ENCODE measurements at places on chromosomes 2 and 18. TPM values are rescaled to one million over a fixed set of nuclear protein-coding genes. Genes with fewer than 3 reads are reported as not detected.

DNA sequence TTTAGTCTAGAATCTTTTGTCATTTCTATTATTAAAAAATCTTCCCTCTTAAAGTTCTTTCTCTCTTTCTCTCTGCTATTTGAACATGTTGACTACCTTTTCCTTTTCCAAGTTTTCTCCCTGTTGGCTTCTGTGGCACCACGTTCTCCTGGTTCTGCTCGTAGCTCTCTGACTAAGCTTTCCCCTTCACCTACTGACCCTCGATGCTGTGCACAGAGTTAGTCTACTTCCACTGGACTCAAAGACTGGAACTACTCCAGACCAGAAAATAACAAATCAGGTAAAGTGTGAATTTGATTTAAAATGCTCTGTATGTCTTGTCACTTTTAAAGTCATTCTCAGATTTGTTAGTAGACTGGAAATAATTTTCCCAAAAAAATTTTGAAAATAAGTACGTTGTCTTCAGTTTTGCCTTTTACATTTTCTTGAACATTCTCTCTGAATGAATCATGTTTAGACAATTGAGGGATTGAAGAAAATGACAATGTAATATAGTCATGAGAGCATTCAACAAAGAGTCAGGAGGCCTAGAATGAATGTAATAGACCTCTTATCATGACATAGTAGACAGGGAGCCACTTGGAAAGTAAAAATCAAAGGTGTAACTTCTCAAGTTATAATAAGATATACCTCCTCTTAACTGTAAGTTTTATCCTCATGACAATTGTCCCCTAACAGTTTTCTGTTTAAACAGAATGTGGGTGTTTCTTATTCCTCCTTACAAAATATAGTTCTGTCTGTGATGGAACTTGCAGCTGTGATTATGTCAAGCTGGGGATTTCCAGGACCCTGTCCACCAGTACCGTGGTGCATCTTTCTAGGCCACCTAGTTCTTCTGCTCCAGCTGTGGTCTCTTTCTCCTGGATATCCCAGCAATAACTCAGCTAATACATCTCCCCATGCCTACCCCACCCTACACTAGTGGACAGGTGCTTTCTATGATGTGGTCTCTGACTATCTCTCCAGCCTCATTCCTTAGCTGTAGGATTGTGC is 25.5 kb downstream of the ITPRID2 start:
- no peak for DNase-seq

GRCh38 chr18:55551227-55551626 is 36.8 kb downstream of the TCF4 start:
- no peak for DNase-seq

GRCh38 chr2:155161314-155161713 is 462.8 kb downstream of the KCNJ3 start:
- DNase-seq = no peak

- peak; percentile 82 for DNase-seq
Measured at GRCh38 chr2:97645112-97645694, 659 bp upstream of the COX5B start.

DNA sequence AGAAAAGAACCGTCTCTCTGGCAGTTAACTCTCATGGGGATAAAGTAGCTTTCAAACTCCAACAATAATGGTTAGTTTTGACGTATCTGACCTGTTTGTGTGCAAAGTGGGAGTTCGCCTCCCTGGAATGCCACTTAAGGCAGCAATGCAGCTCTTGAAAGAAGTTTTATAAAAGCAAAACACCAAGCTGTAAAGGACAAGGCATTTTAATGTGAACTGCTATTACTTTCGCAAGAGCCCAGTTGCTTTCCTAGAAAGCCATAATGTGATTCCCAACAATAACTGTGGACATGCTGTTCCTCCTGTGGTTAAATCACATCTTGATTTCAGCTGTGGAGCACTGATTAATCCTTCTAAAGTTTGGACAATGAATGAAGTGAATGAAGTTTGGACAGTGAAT is 303.7 kb downstream of the PTPRM start:
- DNase-seq = no peak

GRCh38 chr2:60550178-60550983 is 3.1 kb downstream of the BCL11A start:
- peak; percentile 82 for DNase-seq

DNA sequence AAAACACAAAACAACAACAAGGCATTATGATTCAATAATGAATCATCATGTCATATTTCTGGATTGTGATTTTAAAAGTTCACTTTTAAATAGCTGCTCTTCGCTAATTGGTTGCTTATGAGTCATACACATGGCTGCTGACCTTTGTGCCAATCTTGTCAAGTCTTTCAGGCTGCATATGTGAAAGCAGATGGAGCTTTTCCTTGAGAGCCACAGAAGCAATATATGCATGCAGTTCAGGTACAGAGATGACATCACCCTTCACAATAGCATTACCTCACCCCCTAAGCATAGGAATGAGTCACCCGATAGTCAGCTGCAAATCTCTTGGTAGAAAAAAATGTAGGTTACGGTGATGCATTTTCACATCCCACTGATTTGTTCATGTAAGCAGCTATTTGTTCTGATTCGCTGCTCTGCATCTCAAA is 27.2 kb downstream of the EIF2AK3 start:
- DNase-seq = no peak

- no peak for DNase-seq
Measured at GRCh38 chr2:55595536-55595935, 21.9 kb downstream of the PPP4R3B start.

DNA sequence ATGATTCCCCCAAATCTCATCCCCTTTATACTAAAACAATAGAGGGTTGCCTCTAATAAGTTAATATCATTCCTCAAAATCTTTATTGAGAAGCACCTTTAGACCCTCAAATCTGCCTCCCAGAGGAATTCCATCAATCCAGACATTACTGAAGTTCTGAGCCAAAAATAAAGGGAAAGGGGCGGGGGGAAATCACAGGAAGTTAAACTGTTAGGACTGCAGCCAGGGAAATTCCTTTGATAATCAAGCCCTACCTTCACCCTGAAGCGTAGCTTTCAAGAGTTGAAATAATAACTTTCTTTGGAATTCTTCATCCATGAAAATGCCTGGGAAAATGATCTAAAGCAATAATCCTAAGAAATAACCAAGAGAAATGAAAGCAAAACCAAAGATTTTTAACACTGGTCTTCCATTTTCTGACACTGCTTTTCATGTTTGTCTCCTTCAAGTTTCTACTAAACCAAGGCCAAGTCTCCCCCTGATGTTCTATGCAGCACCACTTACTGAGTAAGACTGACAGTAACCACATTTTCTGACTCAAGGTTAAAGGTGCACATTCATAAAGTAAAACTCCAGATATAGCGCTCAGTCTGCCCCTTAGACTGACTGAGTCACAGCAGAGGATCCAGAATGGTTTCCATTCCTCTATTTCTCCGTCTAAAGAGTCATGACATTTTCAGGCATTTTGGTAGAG is 78.2 kb downstream of the TCF4 start:
- no peak for DNase-seq

DNA sequence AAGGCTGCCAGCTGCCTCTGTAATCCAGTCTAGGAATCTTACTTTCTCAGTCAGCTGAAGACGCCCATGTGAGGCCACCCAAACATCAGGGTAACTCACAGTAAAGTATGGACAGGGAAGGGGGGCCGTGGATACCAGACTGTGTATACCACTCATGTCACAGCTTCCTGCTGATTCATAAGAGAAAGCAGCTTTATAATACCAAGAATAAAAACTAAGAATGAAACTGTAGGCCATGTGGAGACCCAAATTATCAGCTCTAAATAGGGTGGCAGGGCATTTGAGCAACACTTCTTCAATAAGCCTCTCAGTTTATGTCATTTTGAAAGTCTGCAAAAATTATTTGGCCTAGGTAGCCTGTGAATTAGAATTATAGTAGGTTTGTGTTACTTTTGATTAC is 115.0 kb upstream of the CDCA7 start:
- no peak for DNase-seq

DNA sequence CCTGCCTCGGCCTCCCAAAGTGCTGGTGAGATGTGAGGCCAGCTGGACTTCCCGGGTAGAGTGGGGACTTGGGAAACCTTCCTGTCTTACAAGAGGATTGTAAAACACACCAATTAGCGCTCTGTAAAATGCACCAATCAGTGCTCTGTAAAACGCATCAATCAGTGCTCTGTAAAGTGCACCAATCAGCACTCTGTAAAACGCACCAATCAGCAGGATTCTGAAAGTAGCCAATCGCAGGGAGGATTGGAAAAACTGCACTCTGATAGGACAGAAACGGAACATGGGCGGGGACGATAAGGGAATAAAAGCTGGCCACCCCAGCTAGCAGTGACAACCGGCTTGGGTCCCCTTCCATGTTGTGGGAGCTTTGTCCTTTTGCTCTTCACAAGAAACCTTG is 19.0 kb downstream of the RNF125 start:
- no peak for DNase-seq

DNA sequence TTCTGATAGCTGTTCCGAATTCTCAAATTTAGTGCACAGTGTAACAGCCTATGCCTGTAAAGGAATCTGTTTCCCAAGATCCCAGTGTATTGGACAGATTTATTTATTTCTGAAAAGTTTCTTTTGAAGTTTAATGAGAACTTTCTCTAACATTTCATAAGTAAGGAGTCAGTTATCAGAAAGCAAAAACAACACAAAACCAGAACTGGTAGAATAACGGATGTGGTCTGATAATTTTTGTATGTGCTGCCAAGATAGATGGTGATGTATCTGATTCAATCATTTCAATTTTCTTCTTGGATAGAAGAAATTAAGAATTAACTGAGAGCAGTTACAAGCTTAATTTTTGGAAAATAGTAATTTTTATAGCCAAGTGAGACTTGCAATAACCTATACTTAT is 374.3 kb downstream of the SOCS6 start:
- no peak for DNase-seq

DNA sequence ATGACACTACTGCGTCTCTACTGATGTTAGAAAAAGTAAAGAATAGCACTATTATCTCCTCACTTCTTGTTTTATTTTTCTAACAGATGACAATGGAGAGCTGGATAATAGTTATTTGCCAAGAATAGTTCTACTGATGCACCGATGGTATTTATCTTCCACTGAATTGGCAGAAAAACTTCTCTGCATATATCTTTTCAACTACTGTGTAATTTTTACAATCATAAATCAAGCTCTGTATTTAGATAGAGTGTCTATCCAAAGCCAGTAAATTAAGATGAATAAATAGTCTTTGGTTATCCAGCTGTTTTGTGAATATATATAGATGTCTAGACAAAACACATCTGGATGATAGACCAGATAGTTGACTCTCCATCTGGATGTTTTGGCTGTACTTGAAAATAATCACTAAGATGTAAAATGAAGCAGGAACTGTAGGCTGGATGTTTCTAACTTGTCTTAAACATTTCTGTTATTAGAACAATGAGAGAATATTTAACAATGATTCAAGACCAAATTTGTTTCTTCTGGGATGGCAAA is 40.1 kb downstream of the RASGRP3 start:
- no peak for DNase-seq

GRCh38 chr18:45974088-45974536 is 7.0 kb upstream of the EPG5 start:
- peak; percentile 38 for DNase-seq

- no peak for DNase-seq
Measured at GRCh38 chr2:117948615-117949014, 65.3 kb downstream of the CCDC93 start.

- DNase-seq = no peak
Measured at GRCh38 chr2:221434142-221434541, 138.0 kb downstream of the EPHA4 start.

- no peak for DNase-seq
Measured at GRCh38 chr2:177529166-177529565, 136.6 kb downstream of the AGPS start.

DNA sequence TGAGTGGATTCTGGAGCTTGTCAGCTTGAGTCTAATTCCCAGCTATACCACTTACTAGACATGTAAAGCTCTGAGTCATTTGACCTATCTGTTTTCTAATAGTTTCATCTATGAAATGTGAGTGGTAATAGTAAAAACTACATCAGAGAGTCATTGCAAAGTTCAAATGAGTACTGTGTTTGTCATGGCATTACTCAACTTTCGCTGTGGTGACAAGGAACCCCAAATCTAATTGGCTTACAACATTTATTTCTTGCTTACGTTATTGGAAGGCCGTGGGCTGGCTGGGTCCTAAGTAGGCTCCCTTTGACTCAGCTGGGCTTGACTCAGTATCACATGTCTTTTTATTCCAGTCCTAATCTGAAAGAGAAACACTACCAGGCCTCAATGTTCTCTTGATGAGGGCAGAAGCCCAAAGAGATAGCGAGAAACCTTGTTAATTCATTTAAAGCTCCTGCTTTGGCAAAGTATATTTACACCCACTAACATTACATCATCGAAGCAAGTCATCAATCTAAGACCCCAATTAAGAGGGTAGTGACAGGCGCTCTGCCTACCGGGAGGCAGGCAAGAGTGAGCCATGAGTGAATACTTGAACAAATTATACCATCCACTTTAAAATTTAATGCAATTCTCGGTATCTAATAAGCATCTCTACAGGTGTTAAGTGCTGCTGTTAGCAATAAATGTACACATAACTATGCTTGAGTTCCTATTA is 431.8 kb upstream of the SPHKAP start:
- DNase-seq = no peak

- DNase-seq = no peak
Measured at GRCh38 chr2:236970656-236971010, 115.1 kb upstream of the COPS8 start.

DNA sequence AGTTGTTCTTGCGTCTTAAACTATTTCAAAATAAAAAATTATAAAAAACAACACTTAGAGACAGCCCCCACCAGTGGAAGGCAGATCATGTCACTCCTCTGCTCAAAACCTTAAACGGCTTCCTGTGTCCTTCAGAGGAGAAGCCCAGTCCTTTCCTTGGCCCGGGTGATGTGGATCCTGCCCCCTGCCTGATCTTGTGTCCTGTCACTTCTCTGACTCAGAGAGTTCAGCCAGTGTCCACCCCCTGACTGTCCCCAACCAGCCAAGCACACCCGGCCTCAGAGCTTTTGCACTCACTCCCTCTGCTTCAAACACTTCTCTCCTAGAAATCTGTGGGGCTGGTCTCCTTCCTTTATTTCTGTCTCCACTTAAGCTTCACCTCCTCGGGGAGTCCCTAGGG is 35.4 kb downstream of the TOGARAM2 start:
- no peak for DNase-seq

DNA sequence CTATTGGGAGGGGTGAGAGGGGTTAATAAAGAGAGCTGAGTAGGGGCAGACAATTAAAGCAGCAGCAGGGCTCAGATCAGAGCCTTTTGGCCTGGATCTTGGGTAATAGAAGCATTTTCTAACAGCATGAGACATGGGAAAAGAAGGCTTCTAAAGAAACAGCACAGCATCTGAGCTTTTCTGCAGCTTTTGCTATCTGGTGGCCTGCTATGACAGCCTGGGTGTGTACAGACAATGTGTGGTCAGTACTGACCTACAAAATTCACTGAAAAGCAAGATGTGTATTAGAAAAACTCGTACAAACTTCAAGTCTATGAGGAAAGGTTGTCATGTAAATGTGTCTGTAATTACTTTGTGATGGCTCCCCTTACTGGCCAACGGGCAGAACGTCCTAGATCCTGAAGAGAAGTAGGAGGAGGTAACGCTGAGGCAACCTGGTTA is 95.6 kb downstream of the GALNT3 start:
- no peak for DNase-seq

Gene OTOF
- 0.10 TPM for polyA plus RNA-seq

Gene CD8B2
- polyA plus RNA-seq = 0.74 TPM

Gene FZD7
- polyA plus RNA-seq = 43.1 TPM

Gene PAIP2B
- 10.5 TPM for polyA plus RNA-seq

Gene HS6ST1
- polyA plus RNA-seq = 32.8 TPM

All from left lung (tissue), 14 donors.